Effector memory CD4-positive, alpha-beta T cell (primary cell): ENCODE measurements at places on chromosomes 4 and X.

GRCh38 chr4:182929296-182929695 lies 12.1 kb upstream of the DCTD start:
- no peak for DNase-seq

DNA sequence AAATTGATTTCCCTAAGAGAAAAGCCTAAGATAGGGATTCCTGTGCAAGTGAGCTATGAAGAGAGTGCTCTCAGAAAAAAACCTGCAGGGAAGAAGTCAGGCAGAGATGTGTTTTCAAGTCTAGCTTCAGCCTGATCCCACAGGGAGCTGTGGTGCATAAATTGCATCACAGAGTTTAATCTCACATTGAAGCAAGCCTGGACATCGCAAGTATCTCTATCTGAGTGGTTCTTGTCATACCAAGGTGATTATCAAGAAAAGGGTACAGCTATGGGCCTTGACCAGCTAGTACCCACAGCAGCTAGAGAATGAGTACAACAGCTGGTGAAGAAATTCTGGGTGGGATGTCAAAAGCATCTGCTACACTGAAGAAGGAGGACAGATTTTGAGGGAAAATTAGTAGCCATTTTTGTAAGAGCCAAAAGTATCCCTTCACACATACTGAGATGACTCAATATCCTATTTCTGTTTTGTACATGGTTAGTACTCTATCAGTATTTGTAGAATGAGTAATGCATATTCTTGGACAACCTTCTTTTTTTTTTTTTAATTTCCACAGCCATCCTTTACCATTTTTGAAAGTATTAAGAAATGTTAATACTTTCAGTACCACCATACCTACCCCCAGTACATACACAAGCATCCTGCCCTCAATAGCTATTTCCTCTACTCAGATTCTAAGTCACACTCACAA lies 708.9 kb downstream of the IL1RAPL1 start:
- DNase-seq, result no peak

DNA sequence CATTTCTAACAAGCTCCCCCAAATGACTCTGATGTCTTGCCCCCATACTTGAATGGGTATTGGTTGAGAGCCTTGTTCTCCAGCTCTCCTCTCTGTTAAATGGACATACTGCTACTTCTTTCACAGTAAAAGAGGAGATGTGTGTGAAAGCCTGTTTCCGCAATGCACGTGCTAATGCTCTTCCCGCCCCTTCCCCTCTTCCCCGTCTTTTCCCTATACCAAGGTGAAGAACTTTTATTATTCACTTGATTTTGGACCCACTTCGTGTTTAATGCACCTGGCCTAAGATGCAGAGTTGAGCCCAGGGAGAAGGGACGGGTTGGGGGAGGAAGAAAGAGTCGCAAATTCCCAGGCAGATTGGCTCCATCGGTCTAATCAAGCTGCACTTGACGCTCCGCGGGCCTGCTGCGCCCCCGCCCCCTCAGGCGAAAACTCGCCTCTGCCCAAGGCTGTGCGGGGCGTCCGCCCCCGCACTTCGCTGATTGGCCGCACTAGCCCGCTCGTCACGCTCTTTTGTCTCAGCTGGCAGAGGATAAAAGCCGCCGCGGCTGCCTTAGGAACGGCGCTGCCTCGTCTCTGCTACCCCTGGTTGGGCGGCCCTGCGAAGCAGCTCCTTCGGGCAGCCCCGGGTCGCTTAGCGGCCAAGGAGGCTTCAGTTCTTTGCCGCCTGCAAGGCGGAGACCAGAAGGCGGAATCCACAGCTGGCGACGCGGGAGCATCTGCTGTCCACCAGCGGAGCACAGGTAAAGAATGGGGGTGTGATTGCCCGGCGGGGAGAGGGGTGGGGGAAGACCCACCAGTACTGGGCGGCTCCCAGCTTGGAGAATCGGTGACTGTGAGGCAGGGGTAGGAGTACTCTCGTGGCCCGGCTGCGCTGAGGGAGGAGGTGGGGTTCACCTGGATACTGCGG lies at the start of gene ZCCHC12:
Gene ZCCHC12, plus strand, starts transcription at position 562 of the 910 bp plus-strand sequence. CDS start 1,421 bp downstream, outside the sequence.
- DNase-seq, result peak; percentile 2

GRCh38 chr4:88991746-88992145 lies 65.2 kb downstream of the FAM13A start:
- no peak for DNase-seq

- no peak for DNase-seq
Measured at GRCh38 chr4:75671802-75672421, 1.3 kb downstream of the G3BP2 start.

GRCh38 chrX:28848707-28849106 lies 261.5 kb downstream of the IL1RAPL1 start:
- no peak for DNase-seq

- DNase-seq, result no peak
Measured at GRCh38 chrX:47585273-47585672, 3.0 kb downstream of the TIMP1 start.

- DNase-seq, result no peak
Measured at GRCh38 chr4:26611372-26611771, 27.5 kb downstream of the TBC1D19 start.

- no peak for DNase-seq
Measured at GRCh38 chr4:52822972-52823701, 39.0 kb upstream of the RASL11B start.

GRCh38 chr4:179344861-179345260 lies 1902.6 kb upstream of the AGA start:
- no peak for DNase-seq
